Left lung (tissue), 14 donors: ENCODE measurements at places on chromosomes 4 and X. TPM values are rescaled to one million over a fixed set of nuclear protein-coding genes. Genes with fewer than 3 reads are reported as not detected.

Gene CLIC2
- polyA plus RNA-seq, result 10.3 TPM

GRCh38 chr4:152581536-152582160, 45.8 kb upstream of the FBXW7 start:
- DNase-seq, result no peak

Gene TEX13B
- not detected for polyA plus RNA-seq

- DNase-seq, result no peak
These were observed 353.1 kb upstream of the NR3C2 start for GRCh38 chr4:148795156-148795864.
